NCI-H524 (cell line): ENCODE measurements at places on chromosomes 5 and 9.

DNA sequence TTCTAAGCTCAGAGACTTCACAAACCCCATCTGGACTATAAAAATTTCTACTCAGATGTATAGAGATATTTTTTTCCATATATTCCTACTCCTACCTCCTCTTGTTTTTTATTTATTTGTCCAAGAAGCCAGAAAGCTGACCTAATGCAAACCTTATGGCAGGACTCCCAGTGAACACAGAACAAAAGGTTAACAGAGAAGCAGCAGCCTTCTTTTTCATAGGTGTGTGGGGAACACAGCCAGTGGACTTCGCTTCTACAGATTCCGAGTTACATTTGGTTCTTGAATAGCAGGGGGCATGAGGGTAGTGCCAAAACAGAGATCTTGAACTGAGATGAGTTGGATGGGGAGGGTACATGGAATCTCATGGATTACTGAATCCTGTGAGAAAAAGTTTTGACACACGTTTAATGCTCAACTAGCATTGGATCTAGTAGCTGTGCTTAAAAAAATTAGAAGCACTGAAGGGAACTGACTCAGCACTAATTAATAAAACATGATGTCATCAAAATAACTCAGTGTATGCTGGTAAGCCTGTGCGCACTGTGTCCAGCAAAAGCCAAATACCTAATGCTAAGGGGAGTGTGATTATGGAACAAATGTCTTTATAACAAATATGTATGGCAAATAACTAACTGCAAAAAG, 240.1 kb downstream of the GABRB2 start:
- no peak for DNase-seq

GRCh38 chr9:87610200-87611155, 112.8 kb downstream of the DAPK1 start:
- DNase-seq: no peak

DNA sequence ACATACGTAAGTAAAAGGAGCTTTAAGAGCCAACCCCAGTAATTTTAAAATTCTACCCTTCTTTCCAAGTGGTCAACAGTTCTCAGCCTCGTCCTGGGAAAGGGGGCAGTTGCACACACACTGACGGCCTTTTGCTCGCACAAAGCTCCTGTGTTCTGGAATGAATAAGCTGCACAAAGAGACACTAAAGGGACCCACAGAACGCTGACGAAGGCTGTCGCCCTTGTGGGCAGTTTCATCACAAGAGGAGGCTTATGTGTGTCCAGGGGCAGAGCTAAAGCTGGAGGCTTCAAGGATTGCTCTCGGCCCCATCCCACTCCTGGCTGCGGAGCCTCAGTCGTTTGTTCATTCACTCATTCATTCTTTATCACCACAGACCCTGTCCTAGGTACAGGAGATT, 67.0 kb upstream of the NEK6 start:
- no peak for DNase-seq

GRCh38 chr5:55829956-55830355, 21.2 kb upstream of the IL31RA start:
- DNase-seq: no peak

GRCh38 chr9:88583901-88584596, 49.1 kb downstream of the NXNL2 start:
- DNase-seq: no peak
